GM04503 (cell line): ENCODE measurements at places on chromosomes 7 and 10.

DNA sequence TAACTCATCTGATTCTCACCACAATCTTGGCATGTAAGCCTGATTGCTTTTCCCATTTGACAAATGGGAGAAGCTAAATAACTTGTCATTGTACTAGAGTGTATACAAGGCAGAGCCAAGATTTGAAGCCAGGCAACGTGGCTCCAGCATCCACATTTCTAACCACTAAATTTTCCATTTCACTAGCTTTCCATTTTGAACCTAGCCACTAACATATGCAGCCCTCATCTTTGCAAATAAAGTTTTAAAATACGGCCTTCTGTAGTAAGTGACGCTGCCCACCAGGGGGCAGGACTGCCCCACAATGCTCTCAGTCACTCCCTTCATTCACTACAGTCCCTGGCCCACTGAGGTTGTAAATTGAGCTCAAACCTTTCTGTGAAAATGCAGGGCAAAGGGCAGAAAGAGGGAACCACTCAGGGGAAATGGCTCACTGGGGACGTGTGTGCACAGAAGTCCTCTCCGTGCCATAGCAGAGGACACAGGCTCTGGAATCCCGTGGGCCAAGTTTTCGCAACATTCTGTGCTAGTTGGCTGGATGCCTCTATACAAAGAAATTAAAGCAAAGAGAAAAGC lies 315.7 kb downstream of the TNS3 start:
- DNase-seq: peak; percentile 32

DNA sequence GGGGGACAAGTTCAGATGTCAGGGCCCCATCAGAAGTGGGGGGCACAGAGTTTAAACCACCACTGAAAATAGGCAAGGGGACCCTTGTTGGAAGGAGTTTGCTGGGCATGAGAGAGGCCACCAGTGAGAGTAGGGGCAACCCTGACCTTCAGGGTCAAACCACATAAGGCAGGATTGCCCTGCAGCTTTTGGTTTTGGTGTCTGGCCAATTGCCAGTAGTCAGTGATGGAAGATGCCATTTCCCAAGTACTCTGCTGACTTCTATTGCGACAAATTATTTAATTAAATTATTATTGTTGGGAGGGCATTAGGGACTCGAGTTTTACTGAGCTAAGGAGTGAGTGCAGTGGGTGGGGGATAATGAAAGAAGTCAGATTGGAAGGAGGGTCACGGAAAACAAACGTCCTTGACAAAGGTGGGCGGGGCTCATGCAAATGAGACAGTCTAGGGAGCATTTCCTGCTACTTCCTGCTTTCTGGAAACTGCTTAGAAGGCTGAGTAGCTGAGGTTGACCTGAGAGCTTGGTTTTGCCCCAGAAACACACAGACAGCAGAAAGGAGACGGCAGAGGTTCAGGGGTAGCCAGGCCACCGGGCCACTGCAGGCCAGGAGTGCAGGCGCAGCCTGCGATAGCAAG lies 74.2 kb upstream of the ANLN start:
- DNase-seq: no peak

GRCh38 chr10:75283671-75284470 lies 48.1 kb upstream of the COMTD1 start:
- DNase-seq: peak; percentile 87

GRCh38 chr7:2104107-2104710 lies 128.5 kb downstream of the MAD1L1 start:
- peak; percentile 49 for DNase-seq

- DNase-seq: no peak
Measured at GRCh38 chr10:86244297-86245014, 122.1 kb downstream of the GRID1 start.

DNA sequence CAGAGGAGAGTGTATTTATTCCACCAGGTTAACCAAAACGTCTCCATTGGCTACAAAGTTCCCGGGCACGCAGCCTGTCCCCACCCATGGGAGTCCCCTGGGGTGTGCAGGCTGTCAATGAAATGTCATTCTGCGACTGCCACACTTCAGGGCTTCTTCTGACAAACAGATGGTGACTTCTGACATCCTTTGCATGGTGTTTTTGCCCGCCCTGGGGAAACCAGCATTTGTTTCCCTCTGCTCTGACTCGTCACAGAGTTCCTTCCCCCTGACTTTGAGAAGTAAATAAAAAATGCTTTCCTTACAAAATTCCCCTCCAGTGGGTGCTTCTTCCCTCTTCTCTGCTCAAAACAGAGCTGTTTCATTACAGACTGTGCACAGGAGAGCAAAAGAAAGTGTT lies 38.2 kb downstream of the TNS3 start:
- no peak for DNase-seq
